ENCODE measurements at places on chromosomes 2 and 18.
A peak's percentile ranks its signal among the peaks of the same experiment; 100 is the strongest.

DNA sequence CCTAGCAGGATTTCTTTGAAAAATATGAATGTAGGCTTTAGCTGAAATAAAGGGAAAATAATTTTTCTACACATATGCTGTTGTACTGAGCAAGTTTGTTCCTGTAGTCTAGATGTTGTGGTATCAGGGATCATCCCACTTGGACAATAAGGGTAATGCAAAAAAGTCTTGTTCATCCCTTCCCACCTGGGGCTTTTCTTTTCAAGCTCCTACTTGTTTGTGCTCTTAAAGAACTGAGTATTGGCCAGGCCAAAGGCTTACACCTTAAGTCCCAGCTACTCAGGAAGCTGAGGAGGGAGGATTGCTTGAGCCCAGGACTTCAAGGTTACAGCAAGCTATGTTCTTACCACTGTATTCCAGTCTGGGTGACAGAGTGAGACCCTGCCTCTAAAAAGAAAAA, 35.5 kb downstream of the ZC3H6 start:
- DNase-seq, result no peak

DNA sequence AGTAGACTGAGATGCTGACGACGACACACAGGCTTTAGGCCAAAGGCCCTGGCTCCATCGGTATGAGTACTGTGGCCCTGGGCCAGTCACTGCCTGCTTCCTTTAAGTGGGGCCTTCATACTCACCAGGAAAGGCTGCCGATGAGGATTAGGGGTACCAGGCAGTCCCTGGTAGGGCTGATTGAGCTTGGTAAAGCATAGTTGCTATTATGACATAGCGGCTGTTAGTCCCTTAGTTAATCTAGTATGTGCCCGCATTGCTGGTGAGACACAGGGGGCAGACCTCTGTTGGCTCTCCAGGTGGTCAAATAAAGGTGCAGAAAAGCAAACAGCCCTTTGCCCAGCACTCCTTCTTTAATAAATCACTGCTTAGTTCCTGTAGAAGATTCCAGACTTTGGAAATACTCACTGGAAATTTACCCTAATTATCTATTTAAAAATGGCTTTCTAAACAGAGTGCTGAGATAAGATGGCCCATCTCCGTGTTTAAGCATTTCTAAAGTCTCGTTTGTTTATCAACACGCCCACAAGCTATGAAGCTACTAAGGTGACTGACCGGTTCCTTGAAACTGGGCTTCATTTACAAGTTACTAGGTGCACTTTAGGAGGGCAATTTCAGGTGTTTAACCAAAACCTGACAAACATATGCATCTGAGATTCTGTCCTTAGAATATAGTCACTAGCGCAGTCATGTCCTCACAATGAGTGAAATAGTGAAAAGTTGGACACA, 8.7 kb upstream of the BIN1 start:
- no peak for DNase-seq

GRCh38 chr2:32399221-32399620, 42.4 kb downstream of the BIRC6 start:
- DNase-seq, result no peak

DNA sequence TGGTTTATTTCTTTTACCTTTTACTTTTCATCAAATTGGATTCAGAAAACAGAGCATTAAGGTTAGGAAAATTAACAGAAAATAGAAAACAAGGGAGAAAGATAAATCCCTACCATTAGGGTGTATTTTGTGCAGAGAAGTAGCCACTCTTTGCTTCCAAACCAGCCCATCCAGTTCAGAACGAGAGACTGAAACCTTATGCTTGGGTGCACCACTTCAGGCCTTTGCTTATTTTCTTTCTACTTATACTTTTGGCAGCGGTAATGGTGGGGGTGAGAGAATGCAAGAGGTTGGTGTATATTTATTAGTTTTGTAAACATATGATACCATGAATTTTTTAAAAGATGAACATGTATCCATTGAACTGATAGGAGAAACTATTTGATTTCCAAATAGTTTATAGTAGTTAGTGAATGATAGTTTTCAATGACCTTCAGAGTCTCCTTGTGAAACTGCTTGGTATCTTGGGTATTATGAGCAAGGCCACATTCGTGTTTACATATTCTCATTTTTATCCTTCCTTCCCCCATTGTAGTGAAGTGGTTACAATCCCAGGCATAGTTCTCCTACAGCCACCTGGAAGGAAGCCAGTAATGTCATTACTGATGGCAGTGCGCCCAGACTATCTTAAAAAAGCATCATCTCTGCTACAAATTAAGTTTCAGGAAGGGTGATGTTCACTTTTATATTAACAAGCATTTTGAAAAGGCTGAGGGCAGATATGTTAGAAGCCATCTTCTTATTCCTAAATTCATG, 60.8 kb downstream of the MFSD6 start:
- peak; percentile 98 for DNase-seq

- peak; percentile 30 for DNase-seq
Measured at GRCh38 chr18:74368901-74369705, 53.5 kb downstream of the C18orf63 start.

GRCh38 chr2:159071190-159071915, 102.9 kb downstream of the TANC1 start:
- peak; percentile 88 for DNase-seq

DNA sequence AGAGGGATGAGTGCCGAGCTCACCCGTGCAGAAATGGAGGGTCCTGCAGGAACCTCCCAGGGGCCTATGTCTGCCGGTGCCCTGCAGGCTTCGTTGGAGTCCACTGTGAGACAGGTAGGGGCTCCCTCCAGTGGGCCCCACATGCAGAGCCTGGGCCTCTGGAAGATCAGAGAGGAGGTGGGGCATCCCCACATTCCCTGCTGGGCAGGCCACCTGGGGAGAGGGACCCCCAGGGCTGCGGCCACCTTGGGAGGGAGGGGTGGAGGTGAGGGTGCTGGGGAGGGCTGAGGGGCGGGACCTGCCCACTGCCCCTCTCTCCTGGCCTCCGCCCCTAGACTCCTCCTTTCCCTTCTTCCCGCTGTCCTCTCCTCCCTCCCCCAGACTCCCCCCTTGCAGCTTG, 38.5 kb downstream of the MTERF4 start:
- DNase-seq, result no peak

DNA sequence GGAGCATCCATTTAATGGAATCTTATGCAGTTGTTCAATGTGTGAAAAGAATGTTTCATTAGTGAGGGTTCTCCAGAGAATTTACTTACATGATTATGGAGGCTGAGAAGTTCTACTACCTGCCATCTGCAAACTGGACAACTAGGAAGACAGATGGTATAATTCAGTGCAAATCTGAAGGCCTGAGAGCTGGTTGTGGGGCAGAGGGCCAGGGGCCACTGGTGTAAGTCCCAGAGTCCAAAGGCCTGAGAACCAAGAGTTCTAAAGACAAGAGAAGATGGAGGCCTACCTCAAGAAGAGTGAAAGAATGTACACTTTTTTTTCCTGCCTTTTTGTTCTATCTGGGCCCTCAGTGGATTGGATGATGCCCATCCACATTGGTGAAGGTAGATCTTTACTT, 114.8 kb downstream of the DDX1 start:
- no peak for DNase-seq

GRCh38 chr2:854460-854859, 96.2 kb upstream of the SNTG2 start:
- peak; percentile 3 for DNase-seq

GRCh38 chr18:74264303-74265020, 27.3 kb downstream of the CYB5A start:
- DNase-seq, result no peak

GRCh38 chr2:85799215-85799956, 45.6 kb downstream of the ATOH8 start:
- DNase-seq, result no peak

DNA sequence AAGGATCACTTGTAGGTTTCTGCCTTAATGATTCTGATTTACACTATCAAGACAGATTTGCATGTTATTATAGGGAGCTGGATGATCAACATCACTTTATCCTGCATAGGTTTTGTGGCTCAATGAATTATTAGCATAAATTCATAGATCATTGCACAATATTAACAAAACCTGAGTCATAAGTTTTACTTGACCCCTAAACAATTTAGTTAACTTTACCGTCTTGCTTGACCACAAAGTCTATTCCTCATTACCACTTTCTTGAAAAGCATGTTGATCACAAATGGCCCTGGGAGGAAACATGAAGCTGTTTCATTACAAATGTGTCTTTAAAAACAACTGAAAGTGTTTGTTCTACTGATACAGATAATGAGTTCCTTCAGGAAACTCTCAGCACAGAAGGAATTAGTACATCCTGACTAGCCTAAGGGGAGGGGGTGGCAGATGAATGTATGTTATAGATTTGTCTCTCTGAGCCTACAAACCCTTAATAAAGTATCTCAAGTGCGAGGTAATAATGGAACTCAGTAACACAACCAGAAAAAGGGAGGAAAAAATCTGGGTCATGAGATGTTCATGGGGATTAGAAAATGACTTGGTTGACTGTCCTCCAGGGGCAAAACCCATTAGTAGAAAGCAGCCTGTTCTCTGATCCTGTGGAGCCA, 303.4 kb downstream of the PIK3C3 start:
- DNase-seq, result no peak

GRCh38 chr18:57519668-57520424, 66.7 kb downstream of the FECH start:
- no peak for DNase-seq

- DNase-seq, result peak; percentile 36
Measured at GRCh38 chr2:102251042-102251848, 60.1 kb upstream of the IL1RL1 start.

GRCh38 chr2:10035053-10035422, 8.3 kb upstream of the KLF11 start:
- DNase-seq, result no peak

DNA sequence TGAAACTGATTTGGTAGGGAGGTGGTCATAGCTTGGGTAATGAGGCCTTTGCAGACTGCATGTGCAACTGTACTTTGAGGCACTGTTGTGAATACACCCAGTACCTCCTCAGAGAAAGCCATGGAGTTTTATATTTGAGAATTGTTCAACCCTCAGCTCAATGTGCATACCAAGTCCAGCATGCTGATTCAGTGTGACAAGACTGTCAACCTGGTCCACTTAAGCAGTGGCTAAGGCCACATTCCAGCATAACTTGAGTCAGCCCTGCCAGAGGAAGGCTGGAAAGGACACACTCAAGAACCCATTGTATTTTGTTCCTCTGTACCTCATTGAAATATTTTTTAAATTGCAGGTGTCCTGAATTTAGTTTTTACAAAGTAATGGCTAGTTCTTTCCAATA, 121.8 kb upstream of the HNMT start:
- no peak for DNase-seq

DNA sequence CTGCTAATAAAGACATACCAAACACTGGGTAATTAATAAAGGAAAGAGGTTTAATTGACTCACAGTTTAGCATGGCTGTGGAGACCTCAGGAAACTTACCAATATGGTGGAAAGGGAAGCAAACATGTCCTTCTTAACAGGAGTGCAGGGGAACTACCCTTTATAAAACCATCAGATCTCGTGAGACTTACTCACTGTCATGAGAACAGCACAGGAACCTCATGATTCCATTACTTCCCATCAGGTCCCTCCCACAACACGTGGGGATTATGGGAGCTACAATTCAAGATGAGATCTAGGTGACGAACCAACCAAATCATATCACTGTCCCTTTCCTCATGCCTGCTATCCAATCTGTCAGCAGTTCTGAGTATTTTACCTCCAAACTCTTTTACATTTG, 586.7 kb downstream of the TDRD15 start:
- no peak for DNase-seq

- DNase-seq, result no peak
Measured at GRCh38 chr2:176637142-176637485, 367.9 kb downstream of the MTX2 start.

GRCh38 chr2:224022486-224022885, 16.6 kb downstream of the SERPINE2 start:
- DNase-seq, result no peak

- no peak for DNase-seq
Measured at GRCh38 chr2:179059026-179059700, 9.2 kb upstream of the CCDC141 start.

DNA sequence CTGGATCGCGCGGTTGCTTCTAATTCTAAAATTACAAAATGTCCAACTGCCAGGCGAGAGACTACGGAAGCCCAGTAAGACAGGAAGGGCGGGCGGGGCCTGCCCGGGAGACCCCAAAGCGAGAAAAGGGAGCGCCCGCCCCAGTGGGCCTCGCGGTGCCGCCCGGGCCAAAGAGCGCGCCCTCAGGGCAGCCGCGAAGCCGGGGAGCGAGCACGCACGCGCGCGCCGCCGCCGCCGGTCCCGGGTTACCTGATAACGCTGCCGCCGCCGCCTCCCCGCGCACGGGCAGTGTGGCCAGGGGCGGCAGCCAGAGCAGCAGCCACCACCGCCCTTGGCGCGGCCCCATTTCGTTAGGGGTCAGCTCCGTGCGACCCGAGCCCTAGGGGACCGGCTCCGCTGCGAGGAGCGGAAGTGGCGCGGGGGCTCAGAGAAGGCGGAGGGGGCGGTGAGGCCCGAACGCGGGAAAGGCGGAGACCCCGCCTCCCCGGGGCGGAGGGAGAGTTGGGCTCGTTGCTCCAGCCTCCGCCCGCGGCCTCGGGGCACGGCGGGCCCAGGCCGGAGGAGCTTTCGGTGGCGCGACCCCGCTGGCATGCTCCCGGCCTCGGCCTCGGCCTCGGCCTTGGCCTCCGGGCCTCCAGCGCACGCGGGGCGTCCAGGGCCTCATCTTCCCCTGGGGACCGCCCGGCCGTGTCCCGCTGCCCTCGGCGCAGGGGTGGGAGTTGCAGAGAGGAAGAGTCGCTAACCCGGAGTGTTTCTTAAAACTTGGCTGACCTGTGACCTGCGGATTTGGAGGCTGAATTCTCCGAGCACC, at the start of gene NEMP2:
NEMP2 (minus strand) TSS at position 413 of the 811 bp plus-strand sequence; CDS start at position 346, 67 bp downstream.
- peak; percentile 72 for DNase-seq

GRCh38 chr2:18063826-18064470, 185.5 kb downstream of the KCNS3 start:
- DNase-seq, result no peak

DNA sequence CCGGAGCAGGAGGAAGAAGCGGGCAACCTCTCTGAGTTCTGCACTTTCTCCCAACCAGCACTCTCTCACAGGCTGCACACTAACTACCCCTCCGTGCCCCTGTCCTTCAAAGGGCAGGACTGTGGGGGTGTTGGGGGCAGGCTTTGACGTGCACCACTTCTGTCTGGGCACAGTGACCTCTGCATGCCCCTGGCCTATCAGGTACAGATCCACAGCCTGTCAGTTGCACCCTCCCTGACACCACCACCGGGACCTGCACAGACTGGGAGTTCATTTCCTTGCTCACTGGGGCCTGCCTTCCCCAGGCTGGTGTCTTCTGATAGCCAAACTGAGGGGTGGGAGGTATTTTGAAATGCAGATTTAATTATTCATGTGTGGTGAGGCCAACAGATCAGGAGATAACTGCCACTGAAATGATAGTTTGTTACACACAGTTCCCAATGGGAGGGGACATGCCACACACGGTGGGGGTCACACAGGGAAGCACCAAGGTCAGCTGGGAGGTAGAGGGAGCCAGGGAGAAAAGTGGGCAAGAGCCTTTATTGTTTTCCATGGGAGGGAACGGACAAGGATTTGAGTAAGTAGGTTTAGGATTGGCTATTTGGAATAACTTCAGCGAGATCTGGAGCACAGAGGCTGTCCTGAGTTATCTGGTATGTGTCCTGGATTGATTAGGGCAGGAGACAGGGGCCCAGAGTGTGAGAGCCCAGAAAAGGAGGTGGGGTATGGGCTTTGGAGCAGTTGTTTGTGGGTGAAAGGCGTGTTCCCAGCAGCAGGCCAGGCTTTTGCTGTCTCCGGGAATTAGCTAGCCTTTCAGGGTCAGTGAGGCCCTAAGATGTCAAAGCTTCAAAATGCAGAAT, 251.6 kb downstream of the AFF3 start:
- DNase-seq, result no peak

- DNase-seq, result peak; percentile 45
Measured at GRCh38 chr18:69518989-69519388, 118.3 kb downstream of the DOK6 start.

All from fibroblast of skin of right quadriceps (primary cell).